ENCODE measurements at places on chromosomes 4 and X.

- DNase-seq = no peak
Measured at GRCh38 chr4:80192937-80193336, 4.4 kb upstream of the PRDM8 start.

DNA sequence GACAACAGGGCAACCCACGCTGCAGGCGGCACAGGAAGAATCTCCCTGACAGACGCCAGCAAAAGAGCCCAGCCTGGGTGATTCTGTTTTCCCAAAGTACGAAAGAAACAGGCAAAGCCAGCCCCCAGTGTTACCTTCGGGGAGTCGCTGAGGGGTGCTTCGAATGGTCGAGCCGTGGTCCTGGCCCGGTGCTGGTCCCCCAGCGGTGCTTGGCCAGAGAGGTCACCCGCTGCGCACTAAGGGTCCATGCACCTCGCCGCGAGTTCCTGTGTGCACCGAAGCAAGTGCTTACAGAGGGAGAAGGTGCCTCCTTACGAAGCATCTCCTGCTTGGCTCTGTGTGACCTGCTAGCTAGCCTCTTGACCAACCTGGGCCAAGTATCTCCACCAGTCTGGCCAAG is 77.1 kb downstream of the HMX1 start:
- no peak for DNase-seq

GRCh38 chr4:181312066-181312465 is 931.1 kb upstream of the TENM3 start:
- no peak for DNase-seq

DNA sequence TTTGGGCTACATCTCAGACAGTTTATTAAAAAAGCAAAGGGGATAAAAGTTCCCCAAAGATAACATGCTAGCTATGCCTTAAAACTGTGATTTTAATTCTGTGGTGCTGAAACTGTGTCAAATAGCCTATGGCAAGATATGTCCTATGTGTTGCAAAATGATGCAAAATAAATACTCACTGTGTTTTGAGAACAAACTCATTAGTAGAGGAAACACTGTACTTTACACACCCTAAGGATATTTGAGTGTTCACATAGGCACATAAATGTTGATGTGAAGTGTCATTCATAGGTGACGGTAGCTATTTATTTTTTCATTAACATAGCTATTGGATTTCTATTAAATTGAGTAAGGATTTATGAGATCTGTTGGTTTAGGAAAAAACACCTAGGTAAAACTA is 351.9 kb downstream of the FAT4 start:
- no peak for DNase-seq

DNA sequence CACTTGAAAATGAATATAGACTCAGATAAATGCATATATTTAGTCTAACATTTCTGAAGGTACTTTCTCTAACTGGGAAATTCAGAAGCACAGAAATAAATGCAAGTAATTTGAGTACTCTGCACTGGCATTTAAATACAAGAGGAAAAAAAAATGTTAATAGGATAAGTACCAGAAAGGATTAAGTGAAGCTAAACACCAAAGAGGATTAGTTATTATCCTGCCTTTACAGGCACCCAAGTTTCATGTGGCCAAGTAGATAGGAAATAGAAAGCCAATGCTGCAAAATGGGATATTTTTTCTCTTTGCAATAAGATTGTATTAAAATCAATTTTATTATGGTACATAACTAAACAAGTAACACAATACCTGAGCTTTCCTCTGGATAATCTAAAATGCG is 762.5 kb downstream of the PCDH7 start:
- no peak for DNase-seq

DNA sequence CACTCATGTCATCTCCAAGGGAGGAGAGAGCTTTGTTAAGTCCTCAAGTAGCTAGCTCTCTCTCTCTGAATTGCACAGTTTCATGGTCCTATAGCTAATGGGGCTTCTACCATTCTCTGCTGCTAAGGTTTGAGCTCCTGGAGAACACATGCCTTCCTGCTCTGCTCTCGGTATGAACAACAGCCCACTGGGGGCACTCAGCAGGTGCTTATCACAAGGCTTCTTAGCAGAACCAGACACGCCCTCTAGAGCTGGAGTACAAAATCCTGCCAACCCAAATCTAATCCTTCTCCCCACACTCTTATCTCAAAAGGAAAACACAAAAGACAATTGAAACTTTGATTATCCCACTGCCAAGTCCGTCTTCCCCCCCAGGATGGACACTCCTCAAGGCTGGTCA is 176.5 kb downstream of the HS3ST1 start:
- DNase-seq = no peak

- DNase-seq = no peak
Measured at GRCh38 chrX:17154001-17154400, 207.5 kb downstream of the REPS2 start.

DNA sequence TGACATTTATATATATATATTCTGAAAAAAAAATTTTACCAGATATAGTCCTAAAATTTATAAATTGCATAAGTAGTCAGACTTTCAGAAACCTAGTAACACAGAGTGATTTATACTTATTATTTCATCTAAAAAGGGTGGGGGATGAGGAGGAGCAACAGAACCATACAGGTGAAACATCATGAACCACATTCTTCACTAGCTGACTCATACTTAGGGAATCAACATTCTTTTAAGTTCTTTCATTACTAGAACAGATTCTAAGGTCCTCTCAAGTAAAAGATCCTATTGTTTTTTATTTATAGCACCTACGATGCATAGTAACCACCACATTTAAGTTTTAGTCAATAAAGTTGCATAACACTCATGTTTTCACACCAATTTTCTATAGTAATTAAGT is 166.1 kb downstream of the LRBA start:
- no peak for DNase-seq

DNA sequence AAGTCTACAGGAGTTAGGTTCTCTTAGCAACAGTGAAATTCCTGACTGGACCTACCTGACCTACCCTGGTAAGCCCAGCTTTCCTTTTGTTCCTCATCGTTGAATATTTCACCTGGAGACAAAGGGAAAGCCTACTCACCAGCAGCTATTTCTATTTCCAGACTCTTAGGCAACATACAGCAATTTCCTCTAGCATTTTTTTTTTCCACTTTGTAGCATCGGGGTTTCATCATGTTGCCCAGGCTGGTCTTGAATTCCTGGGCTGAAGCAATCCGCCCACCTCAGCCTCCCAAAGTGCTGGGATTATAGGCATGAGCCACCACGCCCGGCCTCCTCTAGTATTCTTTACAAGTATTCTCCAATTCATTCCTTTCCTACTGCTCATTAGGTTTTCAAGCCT is 6.8 kb upstream of the S100G start:
- DNase-seq = no peak

- DNase-seq = peak; percentile 5
Measured at GRCh38 chr4:3875466-3875865, 109.3 kb downstream of the ADRA2C start.

DNA sequence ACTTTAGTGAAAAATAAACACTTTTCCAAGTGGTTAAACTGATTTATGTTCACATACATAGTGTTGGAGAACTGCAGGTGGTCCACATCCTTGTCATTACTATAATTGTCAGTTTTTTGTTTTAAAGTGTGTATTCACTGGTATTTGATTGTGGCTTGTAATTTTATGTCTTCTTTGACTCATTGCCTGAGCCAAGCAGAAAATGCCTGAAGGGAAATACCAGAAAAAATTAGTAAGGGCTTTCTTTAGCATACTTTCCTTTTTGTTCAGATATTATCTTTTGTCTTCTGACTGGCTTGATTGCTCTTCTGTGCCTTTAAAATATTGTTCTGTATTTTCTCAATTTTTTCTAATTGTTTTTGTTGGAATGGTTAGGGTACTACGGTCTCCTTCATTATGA is 981.3 kb downstream of the C4orf33 start:
- no peak for DNase-seq

DNA sequence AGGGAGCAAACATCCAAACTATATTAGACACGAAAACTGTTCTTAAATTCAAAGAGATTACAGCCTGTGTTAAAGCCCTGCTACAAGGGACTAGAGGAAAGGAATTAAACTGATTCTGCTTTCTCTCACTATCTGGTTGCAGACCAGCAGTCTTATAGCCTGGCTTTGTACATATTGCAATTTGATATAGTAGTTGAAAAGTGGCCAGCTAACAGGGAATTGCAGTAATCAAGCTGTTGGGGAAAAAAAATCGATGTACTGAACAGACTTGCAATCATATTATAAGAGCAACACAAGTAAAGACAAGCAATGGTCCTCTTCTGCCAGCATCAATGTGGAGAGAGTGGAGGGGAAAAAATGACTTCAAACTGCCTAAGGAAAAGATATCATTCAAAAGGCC is 364.4 kb upstream of the EPHA5 start:
- DNase-seq = no peak

DNA sequence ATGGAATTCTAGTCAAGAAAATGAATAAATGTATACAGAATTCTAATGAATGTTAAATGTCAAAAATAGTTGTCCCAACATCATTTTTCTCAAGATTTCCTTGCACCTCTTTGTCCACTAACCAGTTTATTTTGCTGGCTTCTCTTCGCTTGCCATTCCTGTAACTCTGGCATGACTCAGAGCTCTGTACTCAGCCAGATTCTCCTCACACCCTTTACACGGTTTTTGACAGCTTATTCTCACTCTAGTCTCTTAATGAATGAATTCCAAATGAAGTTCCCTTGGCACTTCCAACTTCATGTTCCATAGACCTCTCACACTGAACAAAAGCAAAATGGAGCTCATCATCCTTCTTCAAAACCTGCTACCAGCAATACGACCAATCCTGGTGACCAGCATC is 419.3 kb upstream of the SLIT2 start:
- DNase-seq = no peak

GRCh38 chr4:11614426-11614825 is 185.7 kb upstream of the HS3ST1 start:
- no peak for DNase-seq

- no peak for DNase-seq
Measured at GRCh38 chr4:69907151-69907550, 23.7 kb upstream of the CSN1S1 start.

GRCh38 chr4:82965763-82966162 is 44.9 kb downstream of the LIN54 start:
- no peak for DNase-seq

DNA sequence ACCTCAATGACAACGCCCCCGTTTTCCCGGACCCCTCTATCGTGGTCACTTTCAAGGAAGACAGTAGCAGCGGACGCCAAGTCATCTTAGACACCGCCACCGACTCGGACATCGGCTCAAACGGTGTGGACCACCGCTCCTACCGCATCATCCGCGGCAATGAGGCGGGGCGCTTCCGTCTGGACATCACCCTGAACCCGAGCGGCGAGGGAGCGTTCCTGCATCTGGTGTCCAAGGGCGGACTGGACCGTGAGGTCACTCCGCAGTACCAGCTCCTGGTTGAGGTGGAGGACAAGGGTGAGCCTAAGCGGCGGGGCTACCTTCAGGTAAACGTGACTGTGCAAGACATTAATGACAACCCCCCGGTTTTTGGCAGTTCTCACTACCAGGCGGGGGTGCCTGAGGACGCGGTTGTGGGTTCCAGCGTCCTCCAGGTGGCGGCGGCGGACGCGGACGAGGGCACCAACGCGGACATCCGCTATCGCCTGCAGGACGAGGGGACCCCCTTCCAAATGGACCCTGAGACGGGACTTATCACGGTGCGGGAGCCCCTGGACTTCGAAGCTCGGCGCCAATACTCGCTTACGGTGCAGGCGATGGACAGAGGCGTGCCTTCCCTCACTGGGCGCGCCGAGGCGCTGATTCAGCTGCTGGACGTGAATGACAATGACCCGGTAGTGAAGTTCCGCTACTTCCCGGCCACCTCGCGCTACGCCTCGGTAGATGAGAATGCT is 2.2 kb downstream of the FAT4 start:
- DNase-seq = no peak

- peak; percentile 27 for DNase-seq
Measured at GRCh38 chr4:151045907-151046306, 30.8 kb upstream of the LRBA start.

DNA sequence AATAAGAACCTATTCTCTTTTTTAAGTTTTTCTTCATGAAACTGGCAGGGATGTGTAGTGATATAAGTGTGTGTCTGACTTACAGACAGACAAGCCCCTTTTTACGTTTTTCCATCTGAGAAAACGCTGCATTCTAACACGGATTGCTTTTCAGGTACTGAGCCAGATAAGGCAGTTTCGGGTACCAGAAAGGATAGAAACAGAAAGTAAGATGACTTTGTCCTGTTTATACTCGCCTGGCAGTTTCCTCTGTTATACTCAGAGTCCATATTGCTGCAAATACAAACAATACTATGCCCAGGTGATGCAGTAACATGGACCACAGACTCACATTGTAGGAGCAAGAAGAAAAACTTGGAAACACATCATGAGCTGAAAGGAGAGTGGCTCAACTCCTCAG is 2320.6 kb upstream of the AGA start:
- no peak for DNase-seq

GRCh38 chr4:54837576-54838140 is 179.9 kb downstream of the KIT start:
- no peak for DNase-seq

GRCh38 chr4:3481113-3481531 is 18.0 kb downstream of the DOK7 start:
- no peak for DNase-seq

DNA sequence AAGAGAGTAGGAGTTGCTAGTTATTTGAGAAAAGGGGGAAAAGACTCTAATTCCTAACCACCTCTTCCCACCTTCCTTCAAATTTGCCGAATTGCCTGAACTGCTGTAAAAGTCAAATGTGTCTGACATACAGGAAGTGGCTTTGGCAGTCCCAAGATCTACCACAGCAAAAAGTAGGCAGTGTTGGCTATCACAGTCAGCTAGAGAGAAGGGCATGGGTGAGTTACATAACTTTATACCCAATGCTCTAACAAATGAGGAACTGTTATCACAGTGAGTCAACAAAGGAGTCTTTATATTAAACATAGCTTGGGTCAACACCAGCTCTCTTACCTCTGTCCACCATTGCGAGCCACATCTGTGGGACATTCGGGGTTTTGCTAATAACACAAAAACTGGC is 2.4 kb upstream of the MBNL3 start:
- peak; percentile 3 for DNase-seq

- DNase-seq = no peak
Measured at GRCh38 chr4:150974252-150974640, 40.8 kb downstream of the LRBA start.

GRCh38 chrX:140123446-140123845 is 158.1 kb upstream of the CXorf66 start:
- DNase-seq = no peak

GRCh38 chr4:7966281-7967062 is 26.8 kb upstream of the AFAP1 start:
- no peak for DNase-seq

DNA sequence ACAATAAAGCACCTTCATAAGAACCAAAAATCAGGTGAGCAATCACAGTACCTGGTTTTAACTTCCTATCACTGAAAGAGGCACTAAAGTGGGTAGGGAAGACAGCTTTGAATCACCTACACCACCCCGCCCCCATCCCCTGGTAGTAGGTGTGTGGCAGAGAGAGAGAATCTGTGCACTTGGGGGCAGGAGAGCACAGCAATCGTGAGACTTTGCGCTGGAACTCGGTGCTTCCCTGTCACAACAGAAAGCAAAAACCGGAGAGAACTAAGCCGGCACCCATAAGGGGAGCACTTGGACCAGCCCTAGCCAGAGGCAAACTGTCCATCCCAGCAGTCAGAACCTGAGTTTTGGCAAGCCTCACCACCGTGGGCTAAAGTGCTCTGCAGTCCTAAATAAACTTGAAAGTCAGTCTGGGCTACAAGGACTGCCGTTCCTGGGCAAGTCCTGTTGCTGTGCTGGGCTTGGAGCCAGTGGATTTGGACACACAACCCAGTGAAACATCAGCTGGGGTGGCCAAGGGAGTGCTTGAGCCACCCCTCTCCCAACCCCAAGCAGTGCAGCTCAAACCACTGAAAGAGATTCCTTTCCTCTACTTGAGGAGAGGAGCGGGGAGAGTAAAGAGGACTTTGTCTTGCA is 32.1 kb downstream of the NDUFB11 start:
- DNase-seq = no peak

- no peak for DNase-seq
Measured at GRCh38 chr4:74218201-74218600, 60.3 kb downstream of the MTHFD2L start.

Measured in GM20000 (cell line).